Stimulated activated CD4-positive, alpha-beta T cell treated with anti-CD3 and anti-CD28 coated beads, Interleukin-12 subunit alpha, Interleukin-12 subunit beta, amount 100 ng/mL, for 24 hours (primary cell): ENCODE measurements at places on chromosomes 7 and 10.

DNA sequence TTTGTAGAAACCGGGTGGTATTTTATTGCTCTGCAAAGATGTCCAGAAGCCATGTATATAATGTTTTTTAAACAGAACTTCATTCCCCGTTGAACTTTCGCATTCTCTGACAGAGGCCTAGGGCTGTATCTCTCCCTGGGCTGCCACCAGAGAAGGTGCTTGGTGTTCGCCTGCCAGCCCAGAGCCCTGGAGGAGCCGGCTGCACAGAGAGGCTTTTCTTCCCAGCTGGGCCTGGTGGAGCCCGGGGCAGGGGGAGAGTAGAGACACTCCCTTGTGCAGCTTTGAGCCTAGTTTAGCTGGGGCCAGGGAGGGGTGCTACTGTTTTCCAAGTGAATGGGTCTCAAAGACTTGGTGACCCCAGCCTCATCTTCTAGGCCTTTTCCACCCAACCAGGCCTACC is 13.6 kb upstream of the TRIM8 start:
- no peak for DNase-seq

DNA sequence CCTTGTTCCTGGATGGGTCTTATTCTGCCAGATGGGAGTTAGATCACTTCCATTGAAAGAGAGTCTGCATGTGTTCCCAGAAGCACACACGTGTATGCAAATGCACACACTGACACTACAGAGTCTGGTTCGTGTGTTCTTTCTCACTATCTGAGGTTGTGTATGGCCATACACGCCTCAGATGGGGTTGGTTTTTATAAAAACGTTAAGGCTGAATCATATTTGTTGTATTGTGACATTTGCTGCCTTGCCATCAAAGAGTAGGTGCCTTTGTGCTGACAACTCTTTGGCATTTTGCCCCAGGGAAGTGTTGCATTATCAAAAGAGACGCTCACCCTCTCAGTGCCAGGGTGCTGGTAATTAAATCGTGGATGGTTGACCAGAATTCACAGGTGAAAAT is 37.7 kb upstream of the HDAC9 start:
- no peak for DNase-seq

DNA sequence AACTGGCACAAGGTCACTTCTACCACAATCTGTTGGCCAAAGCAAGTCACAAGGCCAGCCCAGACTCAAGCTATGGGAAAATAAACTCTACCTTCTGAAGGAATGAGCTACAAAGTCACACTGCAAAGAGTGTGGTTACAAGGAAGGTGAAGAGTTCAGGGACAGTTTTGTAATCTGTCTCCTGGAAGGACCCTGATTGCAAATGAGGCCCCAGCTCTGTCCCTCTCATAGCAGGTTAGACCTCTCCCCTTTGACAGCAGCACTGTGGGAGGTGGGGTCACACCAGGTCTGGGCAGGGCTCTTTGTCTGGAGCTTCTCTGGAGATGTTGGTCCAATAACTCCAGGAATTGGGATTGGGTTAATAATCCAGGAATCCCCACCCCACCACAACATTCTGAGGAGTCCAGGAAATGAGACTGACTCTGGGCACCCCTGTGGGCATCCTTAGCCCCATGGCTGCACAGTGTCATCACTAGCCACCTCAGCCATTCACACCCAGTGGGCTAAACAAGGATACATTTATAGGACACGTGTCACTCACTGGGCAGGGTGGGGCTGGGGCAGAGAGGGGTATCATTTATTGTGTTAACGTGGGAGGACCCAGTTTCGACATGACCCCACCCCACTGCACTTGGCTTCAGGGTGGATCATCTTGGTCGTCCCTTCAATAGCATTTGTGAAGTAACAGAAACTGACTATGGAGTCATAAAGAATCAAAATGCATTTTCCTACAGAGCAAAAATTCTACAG is 23.7 kb upstream of the C10orf105 start:
- no peak for DNase-seq

DNA sequence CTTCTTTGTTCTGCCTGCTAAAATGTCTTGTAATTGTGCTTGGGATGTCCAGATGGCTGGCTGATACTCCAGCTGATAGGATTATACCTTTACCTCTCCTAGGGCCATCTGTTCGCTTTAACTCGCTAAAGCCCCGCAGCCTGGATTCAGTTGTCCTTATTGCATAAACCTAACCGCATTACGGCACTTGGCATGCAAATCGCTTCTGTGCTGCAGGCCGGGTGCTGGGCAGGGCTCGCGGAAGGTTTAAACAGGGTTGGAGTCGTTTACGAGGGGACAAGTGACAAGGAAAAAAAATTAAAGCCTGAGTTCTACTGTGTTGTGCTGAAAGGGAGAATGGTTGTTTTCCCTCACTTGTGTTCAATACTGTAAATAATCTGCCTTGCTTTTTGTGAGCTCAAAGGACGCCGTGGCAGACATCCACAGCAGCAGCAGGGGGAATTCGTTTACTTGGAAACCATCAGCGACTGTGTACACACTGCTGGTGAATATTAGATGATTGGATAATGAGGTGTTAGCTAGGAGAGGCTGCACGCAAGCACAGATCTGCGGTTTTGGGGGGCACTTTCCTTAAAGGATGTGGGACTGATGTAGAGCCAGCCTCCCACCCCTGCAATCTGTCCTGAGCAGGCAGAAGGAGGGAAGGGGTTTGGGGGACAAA is 93.0 kb downstream of the EBF3 start:
- no peak for DNase-seq

DNA sequence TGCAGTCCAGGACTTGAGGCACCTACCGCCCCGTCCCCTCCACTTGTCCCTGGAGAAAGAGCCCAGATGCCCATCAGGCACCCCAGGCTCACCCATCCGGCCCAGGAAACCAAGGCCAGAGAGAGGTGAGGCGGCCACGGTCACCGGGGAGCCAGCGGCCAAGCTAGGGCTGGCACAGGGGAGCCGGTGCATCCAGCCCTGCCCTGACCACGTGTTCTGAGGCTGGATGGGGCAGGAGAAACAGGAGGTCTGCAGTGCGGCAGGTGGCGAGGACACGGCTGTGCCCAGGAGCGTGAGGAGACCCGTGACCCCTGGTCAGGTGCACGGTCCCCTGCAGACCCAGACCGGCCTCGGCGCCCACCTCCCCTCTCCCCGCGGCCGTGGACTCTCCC is 27.6 kb downstream of the UNCX start:
- DNase-seq = no peak

DNA sequence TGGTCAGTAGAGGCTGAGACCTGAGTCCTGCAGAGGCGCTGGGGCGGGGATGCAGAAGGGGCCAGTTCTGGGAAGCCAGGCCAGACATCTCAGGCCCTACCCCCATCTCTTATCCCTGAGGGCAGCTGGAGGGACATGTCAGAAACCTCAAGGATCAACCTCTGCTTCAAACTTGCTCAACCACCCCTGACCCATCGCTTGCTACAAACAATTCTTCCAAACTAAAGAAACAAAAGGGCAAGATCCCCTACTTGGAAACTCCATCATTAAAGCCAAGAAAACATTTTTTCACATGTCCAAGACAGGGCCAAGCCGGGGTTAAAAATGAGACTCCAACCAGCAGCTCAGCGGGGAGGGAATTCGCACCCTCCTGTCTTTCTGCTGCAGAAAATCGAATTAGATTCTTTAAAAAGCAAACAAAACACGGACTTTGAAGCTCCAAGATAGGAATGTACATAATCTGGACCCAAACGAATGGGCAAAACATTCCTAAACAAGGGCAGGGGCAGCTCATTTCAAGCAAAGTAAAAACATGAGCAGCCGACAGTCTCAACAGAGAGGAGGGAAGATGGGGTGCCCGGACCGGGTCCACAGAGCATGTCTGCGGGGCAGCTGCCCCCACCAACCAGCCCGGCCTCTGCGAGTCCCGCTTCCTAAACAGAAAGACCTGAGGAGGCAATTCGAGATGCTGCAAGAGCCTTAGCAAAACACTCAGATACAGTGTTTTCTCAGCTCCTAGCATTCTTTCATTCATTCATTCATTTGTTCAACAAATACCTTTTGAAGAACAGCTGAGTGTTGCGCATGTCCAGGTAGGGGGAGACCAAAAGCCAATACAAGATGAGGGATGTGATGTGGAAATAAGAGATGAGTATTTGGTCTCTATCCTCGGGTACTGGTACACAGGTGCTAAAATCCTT is 44.8 kb downstream of the CHST15 start:
- DNase-seq = no peak

- no peak for DNase-seq
These were observed 97.7 kb downstream of the CACNA2D1 start for GRCh38 chr7:82345886-82346285.

GRCh38 chr10:79243181-79244067 is 103.8 kb upstream of the PPIF start:
- peak; percentile 38 for DNase-seq

- no peak for DNase-seq
These were observed 257.9 kb downstream of the PRPF18 start for GRCh38 chr10:13844651-13845050.
